ENCODE measurements at places on chromosomes 11 and 22.

DNA sequence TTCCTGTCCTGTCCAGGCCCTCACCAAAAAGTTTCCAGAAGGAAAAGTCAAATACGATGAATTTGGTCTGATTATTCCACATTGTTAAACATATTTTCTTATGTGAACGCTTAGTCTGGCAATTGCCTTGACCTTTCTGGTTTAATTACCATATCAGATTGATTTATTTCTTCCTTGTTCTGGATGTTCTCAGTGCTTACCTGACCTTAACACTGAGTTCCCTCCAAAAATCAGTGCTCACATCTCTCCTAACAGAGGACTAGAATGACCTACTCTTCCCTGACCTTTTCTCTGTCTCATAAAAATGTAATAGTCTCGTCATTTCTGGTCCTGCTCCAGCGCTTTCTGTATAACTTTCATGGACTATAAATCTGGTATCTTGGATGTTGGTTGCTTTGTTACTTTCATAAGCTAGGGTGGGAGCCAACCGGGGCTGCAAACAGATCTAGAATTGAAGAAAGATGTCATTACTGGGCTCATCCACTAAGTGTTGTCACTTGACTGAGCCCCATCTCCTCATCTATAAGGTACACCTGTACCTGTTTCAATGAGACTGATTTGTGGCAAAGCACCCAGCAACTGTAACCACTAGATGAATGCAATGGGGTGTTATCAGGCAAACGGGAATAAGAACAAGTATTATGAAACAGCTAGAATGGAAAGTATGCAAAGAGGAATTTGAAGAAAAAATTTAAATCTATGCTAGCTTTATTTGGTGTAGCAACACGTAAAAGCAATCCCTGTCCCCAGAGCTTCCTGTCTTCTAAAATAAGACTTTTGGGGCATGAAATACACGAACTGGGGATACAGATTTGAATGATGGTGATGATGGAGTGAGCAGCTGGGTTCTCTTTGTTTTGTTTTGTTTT lies 2.4 kb downstream of the FADS2 start:
- no peak for DNase-seq

DNA sequence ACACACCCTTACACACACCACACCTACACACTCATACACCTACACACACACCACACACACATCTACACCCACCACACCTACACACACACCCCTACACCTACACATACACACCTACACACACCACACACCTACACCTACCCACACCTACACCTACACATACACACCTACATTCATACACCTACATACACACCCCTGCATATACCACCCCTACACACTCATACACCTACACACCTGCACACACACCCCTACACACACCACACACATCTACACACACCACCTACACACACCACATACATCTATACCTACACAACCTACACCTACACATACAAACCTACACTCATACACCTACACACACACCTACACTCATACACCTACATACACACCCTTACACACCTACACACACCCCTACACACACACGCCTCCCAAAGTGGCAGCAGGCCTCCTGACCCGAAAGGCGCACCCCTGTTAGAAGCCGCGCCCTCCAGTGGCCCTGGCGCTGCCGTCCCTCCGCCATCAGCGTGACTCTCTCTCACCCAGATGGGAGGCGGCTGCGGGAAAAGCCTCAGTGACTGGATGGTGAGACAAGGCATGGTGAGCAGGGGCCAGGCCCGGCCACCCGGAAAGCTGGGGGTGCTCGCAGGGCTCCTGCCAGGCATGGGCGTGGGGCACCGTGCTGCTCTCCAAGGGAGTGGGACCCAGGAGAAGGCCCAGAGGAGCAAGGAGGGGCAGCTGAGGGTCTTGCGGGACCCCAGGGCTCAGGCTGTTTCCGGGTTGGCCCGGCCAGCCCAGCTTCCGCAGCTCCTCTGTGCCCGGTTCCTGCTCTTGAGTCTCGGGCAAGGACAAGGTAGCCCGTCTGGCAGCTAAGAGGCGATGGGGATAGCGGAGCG lies 37.0 kb upstream of the HMOX1 start:
- no peak for DNase-seq

DNA sequence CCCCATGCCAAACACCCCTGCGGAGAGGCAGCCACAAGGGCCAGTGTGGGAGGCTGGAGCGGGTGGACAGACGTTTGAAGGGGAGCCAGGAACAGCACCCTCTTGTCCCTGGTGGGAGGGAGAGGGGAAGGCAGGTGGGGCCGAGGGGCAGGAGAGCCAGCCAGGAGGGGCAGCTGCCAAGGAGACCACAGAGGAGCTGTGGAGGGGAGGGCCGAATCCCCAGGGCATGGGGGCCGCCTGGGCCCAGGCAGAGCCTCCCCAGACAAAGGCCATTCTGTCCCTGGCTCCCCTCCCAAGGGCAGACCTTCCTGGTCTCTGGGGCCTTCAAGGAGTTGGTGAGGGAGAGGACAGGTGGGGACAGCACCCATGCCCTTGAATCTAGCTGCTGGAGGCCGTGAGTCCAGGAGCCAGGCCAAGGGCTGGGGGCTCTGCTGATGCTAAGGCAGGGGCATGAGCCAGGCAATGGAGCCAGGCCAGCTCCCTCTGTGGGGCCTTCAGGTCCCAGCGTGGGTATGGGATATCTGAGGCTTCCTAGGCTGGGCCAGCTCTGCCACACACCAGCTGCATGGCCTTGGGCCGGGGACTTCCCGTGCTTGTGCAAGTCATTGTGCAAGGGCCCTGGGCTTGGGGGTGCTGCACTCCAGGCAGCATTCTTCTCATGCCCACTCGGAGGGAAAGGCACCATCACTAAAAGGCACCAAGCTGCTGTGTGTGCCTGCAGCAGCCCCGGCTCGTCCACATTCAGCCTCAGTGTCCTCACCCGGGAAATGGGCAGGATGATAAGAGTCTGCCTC lies 11.4 kb downstream of the EMID1 start:
- no peak for DNase-seq

DNA sequence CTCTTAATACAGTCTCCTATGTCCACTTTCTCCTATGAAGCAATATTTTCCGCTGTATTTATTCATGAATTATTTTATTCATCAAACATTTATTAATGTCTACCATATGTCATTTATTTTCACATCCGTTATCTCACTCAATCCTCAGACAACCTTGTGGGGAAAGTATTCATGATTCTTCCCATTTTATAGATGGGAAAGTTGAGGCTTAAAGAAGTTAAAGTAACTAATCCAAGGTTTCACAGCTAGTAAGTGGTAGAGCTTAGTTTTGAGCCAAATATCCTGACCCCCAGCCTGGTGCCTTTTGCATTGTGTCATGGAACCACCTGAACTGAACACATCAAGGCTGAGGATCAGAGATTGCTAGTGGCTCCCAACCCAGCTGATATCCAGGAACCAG lies 66.6 kb downstream of the ISX start:
- no peak for DNase-seq

GRCh38 chr22:44448271-44448830 lies 49.7 kb downstream of the RTL6 start:
- DNase-seq: no peak

DNA sequence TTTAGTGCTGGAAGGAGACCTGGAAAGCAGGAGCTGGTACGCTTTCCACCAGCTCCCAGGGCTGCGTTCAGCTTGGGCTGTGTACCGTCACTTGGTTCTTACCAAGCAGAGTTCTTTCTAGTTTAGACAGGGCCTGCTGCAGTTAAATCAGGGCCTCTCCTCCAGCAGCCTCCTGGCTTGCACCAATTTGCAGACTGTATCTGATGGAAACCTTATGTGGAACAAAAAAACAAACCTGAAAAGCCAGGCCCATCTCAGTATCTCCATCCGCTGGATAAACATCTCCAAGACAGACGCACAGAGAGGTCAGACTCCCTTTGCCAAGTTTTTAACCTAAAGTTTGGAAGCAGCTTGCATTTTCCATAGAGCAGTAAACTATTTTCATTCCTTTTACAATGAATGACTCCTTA lies 288.6 kb upstream of the SORL1-AS1 start:
- DNase-seq: no peak

Measured in T47D (cell line).